Left colon (tissue), 2 donors: ENCODE measurements at places on chromosomes 5 and 9.

DNA sequence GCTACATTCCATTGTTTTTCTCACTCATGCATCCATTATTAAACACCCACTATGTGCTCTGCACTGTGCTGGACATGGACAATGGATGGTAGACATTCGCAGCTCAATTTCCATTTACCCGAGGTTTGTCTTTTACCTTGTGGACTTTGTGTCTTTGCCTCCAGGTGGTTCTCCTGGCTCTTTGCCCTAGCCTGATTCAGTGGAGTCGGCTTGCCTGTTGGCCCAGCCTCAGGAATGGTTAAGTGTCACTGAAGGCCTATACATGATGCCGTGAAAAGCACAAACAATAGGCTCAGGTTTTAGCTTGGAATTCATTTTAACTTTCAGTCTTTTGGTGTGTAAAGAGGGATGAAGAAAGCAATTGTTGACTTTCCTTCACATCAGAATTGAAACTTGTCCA lies 16.5 kb upstream of the DMRT3 start:
- DNase-seq, result no peak

DNA sequence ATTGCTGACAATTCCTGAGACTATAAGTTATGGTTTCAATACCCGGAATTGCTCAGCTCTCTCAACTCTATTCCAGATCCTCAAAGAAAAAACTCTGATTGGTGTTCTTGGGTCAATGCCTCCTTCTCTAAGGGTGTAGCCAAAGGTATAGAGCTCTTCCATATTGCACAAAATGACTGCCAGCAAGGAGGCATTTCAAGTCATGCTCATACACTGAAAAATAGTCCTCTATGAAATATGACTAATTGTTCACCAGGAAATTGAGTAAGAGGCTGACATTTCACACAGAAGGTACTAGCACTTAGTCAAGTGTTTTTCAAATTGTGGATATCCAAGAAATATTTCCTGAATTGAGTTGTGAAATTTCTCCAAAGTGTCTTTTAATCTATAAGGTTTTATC lies 111.1 kb upstream of the KLF9 start:
- no peak for DNase-seq

DNA sequence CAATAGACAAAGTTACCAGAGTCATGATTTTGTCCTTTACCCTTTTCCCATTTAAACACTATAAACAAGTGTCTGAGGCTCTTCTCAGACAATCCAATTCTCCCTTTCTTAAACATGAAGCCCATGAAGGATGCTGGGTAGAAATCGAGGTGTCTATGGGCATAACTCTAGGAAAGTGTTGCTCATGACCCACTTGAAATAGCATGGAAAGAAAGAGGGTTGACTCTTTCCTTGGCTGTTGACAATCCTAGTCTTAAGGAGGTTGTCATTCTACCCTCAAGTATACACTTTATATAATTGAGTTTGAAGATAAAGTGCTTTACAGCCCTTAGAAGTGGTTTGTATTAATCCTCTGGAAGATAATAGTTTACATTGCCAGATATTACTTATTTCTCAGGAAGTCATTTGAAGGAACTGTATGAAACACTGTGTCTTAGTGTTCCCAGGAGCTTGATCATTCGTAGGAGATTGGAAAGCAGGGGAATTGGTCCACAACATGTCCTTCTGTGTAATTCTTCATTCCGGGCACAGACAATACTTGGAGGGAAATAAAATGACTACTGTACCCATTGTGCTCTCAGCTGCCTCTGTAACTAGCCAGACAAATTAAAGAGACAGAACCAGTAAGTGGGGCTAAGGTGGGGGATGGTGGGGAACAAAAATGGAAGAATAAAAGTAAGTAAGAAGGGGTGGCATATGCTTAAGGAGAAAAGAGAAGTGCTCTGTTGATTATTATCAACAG lies 1078.3 kb upstream of the DMAC1 start:
- no peak for DNase-seq

- DNase-seq, result no peak
Measured at GRCh38 chr5:66742083-66742895, 146.1 kb downstream of the MAST4 start.

GRCh38 chr5:37391591-37391990 lies 12.5 kb downstream of the WDR70 start:
- DNase-seq, result no peak

- DNase-seq, result no peak
Measured at GRCh38 chr9:90613502-90613901, 29.1 kb downstream of the DIRAS2 start.

DNA sequence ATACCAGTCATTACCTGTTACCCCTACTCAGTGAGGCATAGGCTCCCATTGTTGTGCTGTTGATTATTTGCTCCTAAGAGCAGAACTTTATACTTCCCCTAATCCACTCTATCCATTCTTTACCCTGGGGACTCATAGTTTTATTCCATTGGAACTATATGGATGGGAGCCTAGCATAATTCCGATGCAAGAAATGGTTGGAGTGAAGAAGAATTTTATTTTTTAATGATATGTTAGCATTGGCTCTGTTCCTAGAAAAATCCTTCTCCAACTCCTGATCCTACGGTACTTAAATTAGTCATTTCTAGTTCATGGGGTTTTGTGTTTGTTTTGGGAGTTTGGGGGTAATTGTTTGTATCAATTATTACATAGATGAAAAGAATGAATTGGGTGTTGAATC lies 191.5 kb downstream of the GOLPH3 start:
- DNase-seq, result no peak

GRCh38 chr9:136944212-136944518 lies 373 bp downstream of the FBXW5 start:
- no peak for DNase-seq

GRCh38 chr5:134552301-134552700 lies 26.8 kb downstream of the JADE2 start:
- no peak for DNase-seq

- no peak for DNase-seq
Measured at GRCh38 chr9:121997791-121998190, 95.3 kb downstream of the TTLL11 start.

DNA sequence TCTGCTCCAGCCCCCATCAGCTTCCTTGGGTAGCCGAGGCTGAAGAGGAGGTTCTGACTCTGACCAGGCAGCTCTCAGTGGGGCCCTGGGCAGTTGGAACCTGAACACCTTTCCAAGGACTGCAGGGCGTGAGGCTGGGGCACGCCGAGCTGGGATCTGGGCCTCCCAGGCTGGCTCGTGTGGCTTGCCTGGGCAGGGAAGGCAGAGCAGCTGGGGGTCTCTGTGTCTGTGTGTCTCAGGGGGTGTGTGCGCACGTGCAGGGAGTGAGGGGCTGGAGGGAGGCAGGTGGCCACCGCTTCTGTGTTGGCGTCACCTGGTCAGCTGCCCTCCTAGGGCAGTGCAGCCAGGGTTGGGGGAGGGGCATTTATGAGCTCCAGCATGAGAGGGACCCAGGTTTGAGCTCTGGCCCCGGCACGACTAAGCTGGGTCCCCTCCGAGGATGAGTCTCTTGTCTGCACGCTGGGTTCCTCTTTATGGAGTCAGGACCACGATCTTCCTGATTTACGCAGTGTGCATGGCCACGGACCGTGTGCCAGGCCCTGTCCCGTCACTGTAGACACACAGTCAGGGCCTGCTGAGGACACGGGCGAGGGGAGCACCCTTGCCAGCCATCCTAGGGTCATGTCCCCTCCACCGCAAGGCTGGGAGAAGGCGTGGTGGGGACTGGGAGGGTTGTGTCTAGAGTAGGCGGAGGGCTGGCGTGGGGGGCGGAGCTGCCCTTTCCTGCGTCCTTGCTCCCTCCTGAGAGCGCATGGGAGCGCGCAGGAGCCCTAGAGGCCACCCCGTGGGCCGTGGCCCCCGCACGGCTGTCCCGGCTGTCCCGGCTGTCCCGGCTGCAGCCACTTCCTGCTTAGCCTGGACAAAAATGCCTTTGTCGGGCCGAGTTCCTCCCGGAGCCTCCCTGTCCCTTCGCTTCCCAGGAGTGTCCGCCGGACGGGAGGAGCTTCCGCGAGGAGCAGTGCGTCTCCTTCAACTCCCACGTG lies 4.6 kb downstream of the ADAMTSL2 start:
- peak; percentile 50 for DNase-seq

DNA sequence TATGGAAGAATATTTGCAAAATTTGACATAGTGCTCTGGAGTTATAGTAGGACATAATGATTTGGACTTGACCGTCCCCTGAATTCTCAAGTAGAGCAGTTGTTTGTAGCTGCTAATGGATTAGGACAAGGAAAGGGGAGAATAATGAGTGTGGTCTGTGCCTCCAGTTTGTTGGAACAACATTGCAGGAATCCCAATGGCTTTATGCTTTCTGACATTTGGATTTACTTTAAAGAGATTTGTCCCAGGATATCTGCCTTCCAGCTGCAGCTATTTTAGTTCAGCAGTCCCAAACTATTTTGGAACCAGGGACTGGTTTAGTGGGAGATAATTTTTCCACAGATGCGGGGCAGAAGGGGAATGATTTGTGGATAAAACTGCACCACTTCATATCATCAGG lies 648.2 kb downstream of the SLCO4C1 start:
- no peak for DNase-seq

- DNase-seq, result no peak
Measured at GRCh38 chr9:114303571-114303970, 19.3 kb upstream of the ORM1 start.

GRCh38 chr5:134878403-134878802 lies 4.2 kb downstream of the TXNDC15 start:
- DNase-seq, result no peak

- DNase-seq, result no peak
Measured at GRCh38 chr5:102815540-102816332, 60.6 kb downstream of the PAM start.

GRCh38 chr9:108078811-108079210 lies 589.2 kb upstream of the KLF4 start:
- no peak for DNase-seq

DNA sequence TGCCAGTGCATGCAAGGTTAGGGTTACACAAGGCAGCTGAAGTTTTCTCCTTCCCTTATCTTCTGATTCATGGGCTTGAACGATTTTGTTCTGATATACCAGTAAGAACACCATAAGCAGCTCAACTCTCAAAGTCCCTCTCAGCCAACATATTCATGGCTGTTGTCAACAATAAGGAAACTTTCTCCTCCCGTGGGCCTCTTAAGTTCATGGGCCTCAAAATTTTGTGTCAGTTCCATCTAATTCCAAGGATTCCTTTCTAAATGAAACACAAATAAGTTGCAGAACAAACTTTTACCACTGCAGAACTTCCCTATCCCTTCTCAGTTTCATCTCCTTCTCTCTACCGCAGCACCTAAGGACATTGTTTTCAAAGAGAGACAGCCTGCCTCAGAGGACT lies 23.6 kb upstream of the CAST start:
- DNase-seq, result no peak

DNA sequence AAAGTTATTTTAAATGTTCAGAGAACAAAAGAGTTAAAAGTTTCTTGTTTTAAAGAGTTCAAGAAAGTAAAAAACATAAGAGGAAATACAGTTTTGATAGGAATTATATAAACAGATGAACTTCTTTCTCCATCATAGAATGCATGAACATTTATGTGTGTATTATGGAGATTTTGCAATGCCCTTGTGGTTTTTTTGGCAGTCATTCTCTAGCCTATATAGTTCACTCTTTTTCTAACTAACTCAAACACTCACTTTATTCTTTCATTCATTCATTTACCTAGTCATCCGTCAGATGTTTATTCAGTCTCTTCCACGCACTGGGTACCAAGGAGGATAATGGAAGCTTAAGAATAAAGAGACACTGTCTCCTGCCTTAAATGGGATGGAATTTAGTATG lies 195.9 kb upstream of the VLDLR start:
- DNase-seq, result no peak

GRCh38 chr5:124156415-124156996 lies 589.9 kb downstream of the ZNF608 start:
- DNase-seq, result no peak

DNA sequence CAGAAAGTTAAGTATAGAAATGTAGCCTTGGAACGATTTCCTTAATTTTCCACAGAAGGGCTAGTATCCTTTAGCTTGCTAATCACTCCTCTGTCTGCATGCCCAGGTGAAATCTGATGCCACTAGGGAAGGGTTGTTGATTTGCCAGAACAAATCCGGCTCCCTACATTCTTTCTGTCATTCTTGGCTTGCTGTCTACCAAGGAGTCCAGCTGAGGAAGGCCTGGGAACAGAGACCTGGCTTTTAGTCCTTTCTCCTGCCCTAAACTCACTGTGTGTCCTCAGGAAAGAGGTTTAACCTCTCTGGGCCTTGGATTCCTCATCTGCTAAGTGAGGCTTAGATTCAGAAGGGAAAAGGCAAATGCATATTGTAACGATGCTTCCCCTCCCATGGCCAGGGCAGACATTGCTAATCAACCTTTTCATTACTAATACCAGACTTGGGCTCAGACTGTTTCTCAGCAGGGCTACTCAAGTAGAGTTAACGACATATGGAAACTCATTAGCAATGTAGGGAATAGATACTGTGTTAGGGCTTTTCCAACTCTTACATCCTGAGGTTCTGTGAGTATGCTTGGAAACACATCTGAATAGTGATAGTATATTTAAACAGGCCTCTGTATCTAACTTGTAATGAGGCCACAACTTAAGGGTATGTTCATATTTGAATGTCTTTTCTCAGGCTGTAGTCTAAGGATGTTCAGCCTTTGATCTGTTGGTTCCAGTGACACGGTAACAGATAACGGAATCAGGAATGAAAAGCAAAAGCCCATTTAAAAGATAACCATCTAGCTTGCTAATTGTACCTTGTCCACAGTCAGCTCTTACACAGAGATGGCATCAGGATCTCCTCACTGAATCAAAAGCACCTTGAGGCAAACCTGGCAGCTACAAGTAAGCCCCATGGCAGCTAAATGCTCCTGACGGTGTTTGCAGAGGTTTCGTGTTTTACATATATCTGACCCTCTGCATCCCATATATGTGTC lies 4.1 kb downstream of the GALNT10 start:
- DNase-seq, result no peak

DNA sequence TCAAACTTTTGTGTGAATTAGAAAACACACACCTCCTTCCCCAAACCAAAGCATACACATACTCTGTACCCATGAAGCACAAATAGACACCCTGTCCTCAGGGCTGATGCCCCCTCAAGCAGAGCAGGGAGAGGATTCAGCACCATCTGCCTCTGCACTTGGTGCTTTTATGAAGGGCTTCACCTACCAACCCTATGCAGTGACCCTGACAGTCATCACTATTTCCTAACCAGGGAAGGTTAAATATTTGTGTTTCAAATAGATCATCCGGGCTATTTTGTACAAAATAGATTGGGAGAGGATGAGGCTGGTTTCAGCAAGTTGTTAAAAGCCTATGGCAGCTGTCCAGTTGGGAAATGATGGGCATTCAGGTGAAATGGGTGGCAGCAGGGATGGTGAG lies 396.2 kb downstream of the ZSWIM6 start:
- DNase-seq, result no peak

DNA sequence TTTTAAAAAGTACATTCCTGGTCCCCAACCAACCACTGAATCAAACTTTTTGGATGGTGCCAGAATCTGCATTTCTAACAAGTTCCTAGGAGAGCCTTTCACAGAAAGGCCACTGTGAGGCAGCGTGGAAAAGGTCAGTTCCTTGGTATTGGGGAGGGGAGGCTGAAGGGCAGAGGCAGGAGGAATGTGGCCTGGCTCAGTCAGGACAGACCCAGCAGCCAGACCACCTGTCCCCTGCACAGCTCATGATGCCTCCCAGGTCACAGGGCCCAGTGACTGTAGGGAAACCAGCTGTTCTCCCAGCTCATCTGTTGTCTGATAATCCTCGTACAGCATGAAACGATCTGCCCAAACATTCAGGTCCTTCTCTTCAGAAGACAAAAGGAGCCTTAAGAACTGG lies 132.9 kb downstream of the LHFPL2 start:
- no peak for DNase-seq

GRCh38 chr9:96877269-96877668 lies 23.0 kb upstream of the ZNF782 start:
- no peak for DNase-seq

GRCh38 chr9:121701736-121702261 lies 50.4 kb downstream of the DAB2IP start:
- DNase-seq, result no peak

- no peak for DNase-seq
Measured at GRCh38 chr9:3553076-3553765, 27.4 kb upstream of the RFX3 start.
